HepG2 (cell line): ENCODE measurements at places on chromosomes 5 and 9.

DNA sequence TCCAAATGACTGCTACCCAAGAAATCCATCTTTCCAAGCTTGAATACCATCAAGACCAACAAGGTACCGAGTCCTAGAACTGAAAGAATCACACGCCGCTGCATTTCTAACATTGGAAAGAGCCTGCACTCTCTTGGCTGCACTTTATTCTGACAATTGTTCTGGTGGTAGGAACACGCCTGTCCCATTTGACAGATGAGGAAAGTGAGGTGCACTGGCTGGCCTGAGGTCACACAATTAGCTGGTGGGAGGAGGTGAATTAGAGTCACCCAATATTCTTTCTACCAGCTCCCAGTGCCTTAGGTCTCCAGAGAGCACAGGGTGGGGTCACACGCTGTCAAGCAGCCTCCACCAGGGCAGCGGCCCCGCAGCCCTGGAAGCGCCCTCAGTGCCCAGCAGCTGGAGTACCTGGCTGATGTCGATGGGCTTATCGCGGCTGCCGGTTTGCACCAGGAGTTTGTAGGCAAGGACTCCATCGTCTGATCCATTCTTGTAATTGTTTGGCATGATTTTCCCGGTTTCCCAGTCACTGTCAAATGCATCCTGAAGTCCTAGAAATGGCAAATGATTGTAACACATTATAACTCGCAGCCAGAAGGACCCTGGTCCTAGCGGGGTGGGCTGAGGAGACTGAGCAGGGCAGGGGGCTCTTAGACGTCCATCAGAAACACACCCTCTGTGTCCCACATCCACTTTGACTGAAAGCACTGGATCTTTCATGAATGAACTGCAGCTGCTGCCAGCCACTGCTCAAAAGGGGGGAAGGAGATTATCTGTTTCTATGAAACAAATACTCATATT, 55.1 kb downstream of the PTCH1 start:
- no peak for DNase-seq

DNA sequence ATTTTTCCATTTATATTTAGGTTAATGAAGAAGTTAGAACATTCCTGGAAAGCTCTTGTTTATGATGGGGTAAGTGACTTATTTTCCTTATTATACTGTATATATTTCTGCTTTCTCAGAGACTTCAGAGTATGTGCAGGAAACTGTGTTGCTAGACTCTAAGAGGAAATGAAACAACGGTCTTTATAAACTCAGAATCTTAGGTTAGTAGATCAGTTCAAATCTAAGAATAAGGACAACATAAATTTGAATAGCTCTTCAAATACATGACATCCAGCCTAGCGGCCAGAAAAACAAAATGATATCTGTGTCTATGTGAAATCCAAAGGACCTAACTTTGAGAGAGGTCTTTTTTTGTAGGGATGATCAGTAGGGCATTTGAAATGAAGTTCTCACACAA, 94.3 kb downstream of the PRKACG start:
- DNase-seq = no peak

DNA sequence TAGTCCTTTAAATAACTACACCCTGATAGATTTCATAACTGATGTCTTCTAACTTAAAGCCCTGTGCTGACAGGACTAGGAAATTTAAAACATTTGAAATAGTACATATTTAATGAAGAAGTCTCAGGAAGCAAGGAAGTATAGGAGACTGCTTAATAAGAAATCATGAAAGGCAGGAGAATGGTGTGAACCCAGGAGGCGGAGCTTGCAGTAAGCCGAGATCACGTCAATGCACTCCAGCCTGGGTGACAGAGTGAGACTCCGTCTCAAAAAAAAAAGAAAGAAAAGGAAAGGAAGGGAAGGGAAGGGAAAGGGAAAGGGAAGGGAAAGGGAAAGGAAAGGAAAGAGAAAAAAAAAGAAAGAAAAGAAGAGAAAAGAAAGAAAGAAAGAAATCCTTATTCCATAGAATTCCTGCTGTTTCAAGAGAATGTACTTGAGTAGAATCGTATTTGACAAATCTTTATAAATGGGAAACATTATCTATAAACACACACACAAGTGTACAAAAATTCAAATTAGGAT, 74.1 kb downstream of the BNC2 start:
- DNase-seq = no peak

DNA sequence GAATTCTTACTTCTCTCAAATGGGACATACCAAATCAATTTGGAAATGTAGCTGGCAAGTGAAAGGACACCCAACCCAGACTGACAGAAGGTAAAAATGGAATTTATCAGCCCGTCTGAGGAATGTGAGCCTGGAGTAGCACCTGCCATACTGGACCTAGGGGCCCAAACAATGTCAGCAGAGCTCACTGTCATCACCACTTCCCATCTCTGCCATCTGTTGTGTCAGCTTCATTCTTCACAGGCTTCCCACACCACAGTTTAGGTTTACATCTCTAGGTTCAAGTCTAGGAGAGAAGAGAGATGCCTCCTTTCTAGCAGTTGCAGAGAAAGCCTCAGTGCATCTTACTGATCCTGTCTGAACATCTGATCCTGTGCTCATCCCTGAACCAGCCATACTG, 222.4 kb downstream of the DOCK8 start:
- no peak for DNase-seq

DNA sequence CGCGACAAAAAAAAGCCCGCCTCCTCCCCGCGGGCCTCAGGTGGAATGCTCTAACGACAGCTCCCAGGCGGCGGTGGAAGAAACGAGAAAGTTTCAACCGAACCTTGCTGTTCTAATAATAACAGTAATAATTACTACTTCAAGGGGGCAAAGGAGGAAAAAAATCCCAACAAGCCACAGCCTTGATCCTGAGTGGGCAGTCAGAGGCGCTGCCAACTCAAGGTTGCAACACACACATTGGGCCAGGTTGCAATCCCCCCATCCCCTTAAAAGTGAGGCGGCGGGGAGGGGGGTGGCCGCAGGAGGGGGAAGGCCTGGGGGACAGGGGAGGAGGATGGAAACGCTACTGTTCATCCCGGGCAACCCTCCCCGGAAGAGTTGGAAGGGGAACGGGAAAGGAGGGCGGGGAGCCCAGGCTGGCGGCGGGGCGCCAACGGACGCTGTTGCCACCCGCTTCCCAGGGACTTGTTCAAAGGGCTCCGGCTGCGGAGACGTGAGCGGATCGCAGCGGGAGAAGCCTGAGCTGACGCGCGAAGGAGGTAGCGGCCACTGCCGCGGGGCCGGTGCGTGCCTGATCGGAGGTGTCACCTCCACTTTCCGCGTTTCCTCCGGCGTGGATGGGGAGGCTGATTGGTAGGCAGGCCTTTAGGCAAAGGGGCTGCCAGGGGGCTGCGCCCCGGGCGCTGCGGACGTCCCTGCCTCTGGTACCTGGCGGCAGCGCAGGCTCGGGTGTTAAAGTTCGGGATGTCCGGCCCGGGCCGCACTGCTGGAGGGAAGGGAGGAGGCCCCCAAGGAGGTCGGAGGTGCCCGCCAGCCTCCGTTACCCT, 647 bp downstream of the SMARCA2 start:
- DNase-seq = peak; percentile 13

- peak; percentile 6 for DNase-seq
These were observed 38.1 kb upstream of the TUSC1 start for GRCh38 chr9:25716220-25716872.

- DNase-seq = peak; percentile 91
These were observed 80.3 kb upstream of the FAM169A start for GRCh38 chr5:74946471-74946870.

DNA sequence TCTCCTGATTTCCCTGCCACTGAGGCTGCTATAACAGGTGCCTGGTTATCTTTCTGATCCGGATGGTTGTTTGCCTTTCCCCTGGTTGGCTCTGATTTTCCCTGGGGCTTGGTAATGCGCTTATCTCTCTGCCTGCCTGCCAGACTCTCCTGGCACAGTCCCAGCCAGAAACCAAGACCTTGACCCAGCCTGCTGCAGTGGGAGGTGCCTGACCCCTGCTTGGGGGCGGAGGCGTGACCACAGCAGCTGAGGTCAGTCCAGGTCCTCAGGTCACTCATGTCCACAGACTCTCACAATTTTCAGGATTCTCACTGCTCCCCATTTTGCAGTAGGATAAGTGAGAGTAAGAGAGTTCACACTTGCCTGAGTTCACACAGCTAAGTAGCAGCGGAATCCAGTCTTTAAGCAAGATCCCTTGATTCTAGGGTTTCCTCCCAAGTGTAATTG, 24.4 kb upstream of the SYNPO start:
- peak; percentile 70 for DNase-seq

GRCh38 chr5:134545070-134545868, 19.8 kb downstream of the JADE2 start:
- no peak for DNase-seq

- DNase-seq = no peak
These were observed 388 bp downstream of the ANKS6 start for GRCh38 chr9:98795970-98796363.

- DNase-seq = peak; percentile 1
These were observed 1941.1 kb upstream of the CDH6 start for GRCh38 chr5:29252390-29252789.

GRCh38 chr9:78622126-78622525, 325.2 kb downstream of the PSAT1 start:
- no peak for DNase-seq

DNA sequence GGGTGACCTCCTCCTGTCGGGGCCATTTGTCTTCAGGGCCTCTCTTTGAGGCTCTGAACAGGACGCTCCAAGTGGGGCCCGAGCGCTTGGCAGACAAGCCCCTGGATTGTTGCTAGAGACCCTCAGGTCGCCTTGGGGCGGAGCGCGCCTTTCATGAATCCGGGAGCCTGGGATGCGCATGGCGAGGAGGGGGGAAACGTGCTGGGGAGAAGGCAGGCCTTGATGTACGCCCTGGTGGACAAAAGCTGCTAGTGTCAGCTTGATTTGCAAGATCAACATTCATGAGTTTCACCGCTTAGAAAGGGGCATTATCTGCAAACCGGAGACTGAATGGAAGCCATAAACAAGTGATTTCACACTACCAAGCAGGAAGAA, 226.3 kb downstream of the SMARCA2 start:
- no peak for DNase-seq

DNA sequence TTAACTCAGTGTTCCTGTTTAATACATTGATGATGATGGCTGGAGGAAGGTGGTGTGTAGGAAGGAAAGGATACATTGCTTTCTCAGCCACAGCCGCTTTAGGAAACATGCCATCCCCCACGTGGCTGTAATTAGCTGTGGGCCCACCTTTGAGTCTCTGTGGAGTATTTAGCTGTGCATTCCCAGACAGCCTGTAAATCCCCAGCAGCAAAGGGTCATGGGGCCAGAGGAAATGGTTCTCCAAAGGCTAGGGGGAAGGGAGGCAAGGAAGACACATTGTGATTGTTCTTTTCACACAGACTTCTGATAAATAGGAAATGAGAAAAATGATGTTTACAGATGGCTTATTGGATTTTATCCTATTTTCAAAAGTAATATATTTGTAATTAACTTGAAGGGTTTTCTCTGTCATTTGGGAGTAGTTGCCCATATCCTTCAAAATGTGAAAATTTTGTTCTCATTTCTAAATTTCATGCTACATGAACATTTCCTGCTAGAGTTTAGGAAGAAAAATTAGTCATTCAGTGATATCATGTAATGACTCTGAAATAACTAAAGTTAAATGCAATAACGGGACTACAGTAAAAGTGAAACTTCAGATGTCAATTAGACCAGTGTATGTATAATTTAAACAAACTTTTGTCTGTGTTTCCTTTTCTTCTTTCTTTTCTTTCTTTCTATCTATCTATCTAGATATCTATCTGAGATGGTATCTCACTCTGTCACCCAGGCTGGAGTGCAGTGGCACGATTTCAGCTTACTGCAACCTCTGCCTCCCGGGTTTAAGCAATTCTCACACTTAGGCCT, 24.3 kb upstream of the F2R start:
- DNase-seq = no peak

GRCh38 chr5:39760385-39761198, 335.8 kb upstream of the DAB2 start:
- no peak for DNase-seq

- DNase-seq = no peak
These were observed 57.3 kb downstream of the TRIO start for GRCh38 chr5:14200312-14200990.

GRCh38 chr5:173638126-173639040, 21.9 kb upstream of the BOD1 start:
- no peak for DNase-seq

DNA sequence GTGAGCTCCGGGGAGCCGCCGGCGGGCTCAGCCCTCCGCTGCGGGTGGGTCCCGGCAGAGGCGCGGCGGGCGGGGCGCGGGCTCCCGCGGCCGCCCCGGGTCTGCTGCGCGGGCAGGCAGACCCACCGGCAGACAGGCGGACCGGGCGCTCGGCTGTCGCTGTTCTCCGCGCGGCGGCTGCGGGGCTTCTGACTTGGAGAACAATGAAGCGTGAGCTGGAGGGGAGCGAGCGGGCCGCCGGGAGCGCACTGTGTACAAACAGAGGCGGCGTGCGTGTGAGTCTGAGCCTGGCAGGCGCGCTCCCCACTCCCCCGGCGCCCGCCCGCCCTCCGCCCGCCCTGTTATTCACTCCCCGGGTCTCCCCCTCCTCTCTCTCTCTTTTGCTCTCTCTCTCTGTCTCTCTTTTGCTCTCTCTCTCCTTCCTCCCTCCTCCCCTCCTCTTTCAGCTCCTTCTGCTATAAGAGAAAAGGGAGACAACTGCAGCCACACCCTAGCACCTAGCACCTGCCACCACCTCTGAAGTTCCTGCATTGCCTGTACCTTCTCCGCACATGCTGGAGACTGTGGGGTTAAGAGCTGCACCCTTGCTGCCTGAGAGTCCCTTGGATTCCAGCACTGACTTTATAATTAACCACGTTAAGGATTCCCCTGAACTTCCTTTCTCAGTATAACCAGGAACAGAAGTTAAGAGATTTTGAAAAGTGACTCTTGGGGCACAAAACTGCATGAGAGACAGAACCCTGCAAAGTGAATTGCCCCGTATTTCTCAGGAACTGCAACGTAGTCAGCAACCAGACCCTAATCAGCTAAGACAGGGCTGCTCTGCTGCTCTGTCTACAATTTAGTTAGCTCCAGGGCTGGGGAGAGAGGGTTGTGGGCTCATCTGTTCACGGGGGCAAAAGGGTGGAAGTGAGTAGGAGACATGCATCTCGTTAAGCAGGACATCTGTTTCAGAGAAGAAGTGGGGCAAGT, at the start of gene EDIL3:
Gene EDIL3, minus strand, starts transcription at position 277 of the 972 bp plus-strand sequence. CDS start 506 bp downstream, outside the sequence.
- DNase-seq = no peak

GRCh38 chr5:52392321-52392720, 395.4 kb upstream of the ITGA1 start:
- no peak for DNase-seq

- no peak for DNase-seq
These were observed 71.6 kb upstream of the STC2 start for GRCh38 chr5:173399851-173400250.

GRCh38 chr5:96648023-96648422, 14.2 kb upstream of the CAST start:
- DNase-seq = no peak
